Esophagus muscularis mucosa (tissue), 4 donors: ENCODE measurements at places on chromosomes 13 and 19.

DNA sequence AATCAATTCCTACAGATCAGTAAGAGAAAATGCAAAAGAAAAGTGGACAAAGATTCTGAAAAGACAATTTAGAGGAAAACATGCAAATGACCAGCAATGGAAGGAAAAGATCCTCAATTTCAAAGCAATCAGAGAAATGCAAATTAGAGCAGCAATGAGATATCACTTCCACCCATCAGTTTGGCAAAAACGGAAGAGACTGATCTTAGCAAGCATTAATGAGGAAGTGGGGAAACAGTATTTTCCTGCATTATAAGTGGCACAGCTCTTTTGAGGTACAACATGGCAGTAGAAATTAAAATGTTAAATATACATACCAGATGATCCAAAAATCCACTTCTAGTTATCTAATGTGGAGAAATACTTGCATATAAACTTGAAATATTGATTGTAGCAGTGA lies 69.1 kb upstream of the SLC7A1 start:
- H3K4me3 ChIP-seq, result no peak overlapping the region
- H3K4me1 ChIP-seq, result no peaks in the 10 kb centered on the region
- H3K27ac ChIP-seq, result no peak overlapping the region
- H3K27me3 ChIP-seq, result no peaks in the 10 kb centered on the region
- no peaks in the 10 kb centered on the region for H3K36me3 ChIP-seq

GRCh38 chr19:49802836-49803528 lies 10.1 kb downstream of the FUZ start:
- H3K4me3 ChIP-seq, result peak overlapping the region; percentile 52
- no peaks in the 10 kb centered on the region for H3K27me3 ChIP-seq
- peaks cover 95% of the 10 kb centered on the region for H3K36me3 ChIP-seq
- peaks cover 30% of the 10 kb centered on the region for H3K4me1 ChIP-seq
- DNase-seq, result no peak

- no peaks in the 10 kb centered on the region for H3K27me3 ChIP-seq
- no peaks in the 10 kb centered on the region for H3K36me3 ChIP-seq
- no peaks in the 10 kb centered on the region for H3K4me1 ChIP-seq
- DNase-seq, result no peak
- no peak overlapping the region for H3K27ac ChIP-seq
These were observed 1759.4 kb downstream of the PCDH9 start for GRCh38 chr13:65470781-65471180.

DNA sequence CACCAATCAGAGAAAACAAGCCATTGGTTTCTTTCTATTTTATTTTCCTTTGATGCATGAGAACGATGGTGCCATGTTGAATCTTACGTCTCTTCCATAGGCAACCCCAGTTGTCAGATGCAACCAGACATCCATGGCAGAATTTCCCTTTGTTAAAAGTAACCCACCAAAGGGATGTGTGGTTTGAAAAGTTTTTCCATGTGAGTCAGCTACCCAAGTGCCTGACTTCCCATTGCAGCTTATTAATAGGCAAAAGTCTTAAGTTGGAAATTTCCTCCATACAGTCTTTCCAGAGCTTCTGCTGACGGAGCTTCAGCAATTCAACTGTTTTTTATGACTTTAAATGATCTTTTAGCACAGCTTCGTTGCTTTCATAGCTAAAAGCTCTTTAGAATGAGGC lies 73.8 kb upstream of the FAM216B start:
- H3K27ac ChIP-seq, result no peak overlapping the region
- no peaks in the 10 kb centered on the region for H3K36me3 ChIP-seq
- no peaks in the 10 kb centered on the region for H3K4me1 ChIP-seq
- no peaks in the 10 kb centered on the region for H3K27me3 ChIP-seq

- H3K27me3 ChIP-seq, result no peaks in the 10 kb centered on the region
- no peak overlapping the region for H3K27ac ChIP-seq
- no peak overlapping the region for H3K4me3 ChIP-seq
- H3K36me3 ChIP-seq, result peaks cover 48% of the 10 kb centered on the region
These were observed 5.7 kb downstream of the ZNF574 start for GRCh38 chr19:42081584-42082203.

GRCh38 chr13:71618159-71618558 lies 248.8 kb downstream of the DACH1 start:
- H3K4me1 ChIP-seq, result no peaks in the 10 kb centered on the region
- DNase-seq, result no peak
- no peaks in the 10 kb centered on the region for H3K27me3 ChIP-seq
- no peaks in the 10 kb centered on the region for H3K36me3 ChIP-seq

- H3K27me3 ChIP-seq, result no peaks in the 10 kb centered on the region
- no peak for DNase-seq
- no peaks in the 10 kb centered on the region for H3K4me1 ChIP-seq
- no peaks in the 10 kb centered on the region for H3K36me3 ChIP-seq
These were observed 842.7 kb upstream of the SLC10A2 start for GRCh38 chr13:103908911-103909310.

DNA sequence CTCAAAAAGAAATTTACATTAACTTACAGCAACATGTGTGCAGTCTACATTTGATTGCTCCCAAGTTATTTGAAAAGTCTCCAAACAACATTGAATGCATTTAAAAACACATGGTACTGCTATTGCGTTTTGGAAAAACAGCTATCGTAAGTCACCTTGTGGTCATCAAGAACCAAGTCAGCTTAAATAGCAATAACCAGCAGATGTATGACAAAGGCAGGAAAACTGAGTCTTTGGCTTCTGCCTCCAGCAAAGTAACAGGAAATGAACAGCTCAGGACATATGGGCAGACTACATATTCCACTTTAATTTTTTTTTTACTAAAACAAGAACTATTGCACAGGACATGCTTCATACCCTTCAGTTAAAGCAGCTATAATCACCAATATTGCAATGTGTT lies 580.6 kb upstream of the SPRY2 start:
- no peak overlapping the region for H3K4me3 ChIP-seq
- no peaks in the 10 kb centered on the region for H3K4me1 ChIP-seq
- H3K36me3 ChIP-seq, result no peaks in the 10 kb centered on the region
- H3K27me3 ChIP-seq, result no peaks in the 10 kb centered on the region
- DNase-seq, result no peak

GRCh38 chr13:110382229-110382628 lies 75.1 kb downstream of the COL4A2 start:
- no peak overlapping the region for H3K4me3 ChIP-seq
- peaks cover 76% of the 10 kb centered on the region for H3K4me1 ChIP-seq
- peaks cover 7% of the 10 kb centered on the region for H3K36me3 ChIP-seq
- DNase-seq, result no peak
- no peaks in the 10 kb centered on the region for H3K27me3 ChIP-seq

GRCh38 chr19:31390711-31391110 lies 41.5 kb upstream of the TSHZ3 start:
- DNase-seq, result no peak
- no peak overlapping the region for H3K4me3 ChIP-seq
- H3K27me3 ChIP-seq, result no peaks in the 10 kb centered on the region
- H3K27ac ChIP-seq, result no peak overlapping the region
- H3K36me3 ChIP-seq, result no peaks in the 10 kb centered on the region
- no peaks in the 10 kb centered on the region for H3K4me1 ChIP-seq
